ENCODE measurements at places on chromosomes 2 and 18.

DNA sequence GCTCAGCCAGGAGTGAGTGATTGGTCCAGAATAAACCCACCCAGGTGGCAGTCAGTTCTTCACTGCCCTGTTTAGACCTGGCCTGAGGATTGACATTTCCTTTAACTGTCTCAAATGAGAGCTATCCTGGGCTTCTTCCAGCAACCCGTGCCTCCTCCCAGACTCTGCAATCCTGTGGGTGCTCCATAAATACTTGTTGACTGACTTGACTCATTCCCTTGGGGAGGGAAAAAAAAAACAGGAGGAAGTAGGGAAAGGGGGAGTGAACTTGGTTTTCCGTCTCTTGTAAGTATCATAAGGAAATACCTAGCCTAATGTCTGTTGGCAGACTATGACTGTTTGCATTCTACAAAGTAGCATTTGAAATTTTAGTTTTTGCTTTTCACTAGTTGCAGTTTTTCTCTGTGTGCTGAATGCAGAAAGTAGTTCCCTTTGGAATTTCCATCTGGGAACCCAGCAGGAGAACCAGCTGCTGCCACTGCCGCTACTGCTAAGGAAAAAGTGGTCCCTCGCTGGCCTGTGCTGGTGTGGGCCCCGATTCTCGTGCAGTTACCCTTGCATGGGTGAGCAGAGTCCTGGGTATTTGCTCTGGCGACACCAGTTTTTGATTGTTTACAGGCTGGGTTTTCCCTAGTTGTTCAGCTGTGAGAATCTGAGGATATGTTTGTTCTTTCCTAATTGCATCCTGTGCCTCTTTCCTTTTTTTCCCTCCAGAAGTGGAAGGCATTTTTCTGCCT, 78.8 kb downstream of the TGOLN2 start:
- H3K4me1 ChIP-seq: no peaks in the 10 kb centered on the region
- H3K27ac ChIP-seq: no peak overlapping the region
- H3K36me3 ChIP-seq: no peaks in the 10 kb centered on the region
- no peak for DNase-seq

DNA sequence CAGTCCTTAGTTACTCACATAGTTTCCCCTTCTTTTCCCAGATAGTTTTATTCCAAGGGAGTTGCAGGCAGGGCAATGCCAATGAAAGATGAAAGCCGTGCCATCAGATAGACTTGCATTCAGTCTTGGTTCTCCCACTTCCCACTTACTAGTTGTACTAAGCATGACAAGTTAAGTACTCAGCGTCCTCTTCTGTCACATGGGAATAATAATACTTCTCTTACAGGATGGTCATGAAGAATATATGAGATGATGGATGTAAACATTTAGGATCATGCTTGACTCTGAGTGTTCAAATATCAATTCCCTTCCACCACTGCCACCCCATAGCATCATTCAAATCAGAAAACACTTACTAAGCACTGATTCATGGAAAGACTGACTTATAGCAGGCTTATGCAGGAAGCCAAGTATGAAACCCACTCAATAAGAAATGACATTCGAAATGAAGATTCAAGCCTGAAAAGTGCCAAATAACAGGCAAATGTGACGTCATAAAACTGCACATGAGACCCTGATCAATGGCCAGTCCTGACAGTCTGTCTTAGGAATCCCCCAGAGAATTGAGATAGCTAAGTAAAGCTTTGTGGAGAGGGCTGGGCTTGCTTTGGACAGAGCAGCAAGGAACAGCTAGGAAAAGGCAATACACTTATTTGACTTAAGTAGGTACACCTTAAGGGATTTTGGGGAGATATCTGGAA, 11.1 kb upstream of the EVA1A start:
- no peaks in the 10 kb centered on the region for H3K4me1 ChIP-seq
- no peak overlapping the region for H3K27ac ChIP-seq
- no peak for DNase-seq
- H3K4me3 ChIP-seq: no peak overlapping the region
- H3K27me3 ChIP-seq: no peaks in the 10 kb centered on the region

DNA sequence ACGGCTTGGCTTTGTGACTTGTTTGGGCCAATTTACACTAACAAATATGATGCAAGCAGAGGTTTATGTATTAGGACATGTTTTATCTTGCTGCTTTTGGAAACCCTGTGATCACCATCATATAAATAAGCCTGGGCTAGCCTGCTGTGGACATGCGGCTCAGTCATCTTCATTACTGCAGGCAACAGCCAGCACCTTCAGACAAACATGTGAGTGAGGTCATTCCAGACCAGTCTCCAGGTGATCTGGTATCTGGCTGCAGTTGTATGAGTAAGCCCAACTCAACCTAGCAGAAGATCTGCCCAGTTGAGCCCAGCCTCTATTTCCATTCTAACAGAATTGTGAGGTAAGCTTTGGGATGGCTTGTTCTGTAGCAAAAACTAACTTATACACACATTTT, 254.6 kb upstream of the ATP5MC3 start:
- H3K4me3 ChIP-seq: no peak overlapping the region
- no peak overlapping the region for H3K27ac ChIP-seq
- no peaks in the 10 kb centered on the region for H3K36me3 ChIP-seq
- H3K27me3 ChIP-seq: no peaks in the 10 kb centered on the region
- no peaks in the 10 kb centered on the region for H3K4me1 ChIP-seq

- no peaks in the 10 kb centered on the region for H3K27me3 ChIP-seq
- no peak overlapping the region for H3K27ac ChIP-seq
- H3K36me3 ChIP-seq: peaks cover 16% of the 10 kb centered on the region
These were observed 110.3 kb downstream of the EPC2 start for GRCh38 chr2:148754864-148755263.

- no peak overlapping the region for H3K4me3 ChIP-seq
- H3K27me3 ChIP-seq: no peaks in the 10 kb centered on the region
- DNase-seq: no peak
These were observed 126.2 kb downstream of the STRN start for GRCh38 chr2:36839976-36840617.

GRCh38 chr2:136154384-136154783, 36.4 kb upstream of the CXCR4 start:
- H3K27ac ChIP-seq: no peak overlapping the region
- no peak overlapping the region for H3K4me3 ChIP-seq
- DNase-seq: no peak
- H3K36me3 ChIP-seq: no peaks in the 10 kb centered on the region

DNA sequence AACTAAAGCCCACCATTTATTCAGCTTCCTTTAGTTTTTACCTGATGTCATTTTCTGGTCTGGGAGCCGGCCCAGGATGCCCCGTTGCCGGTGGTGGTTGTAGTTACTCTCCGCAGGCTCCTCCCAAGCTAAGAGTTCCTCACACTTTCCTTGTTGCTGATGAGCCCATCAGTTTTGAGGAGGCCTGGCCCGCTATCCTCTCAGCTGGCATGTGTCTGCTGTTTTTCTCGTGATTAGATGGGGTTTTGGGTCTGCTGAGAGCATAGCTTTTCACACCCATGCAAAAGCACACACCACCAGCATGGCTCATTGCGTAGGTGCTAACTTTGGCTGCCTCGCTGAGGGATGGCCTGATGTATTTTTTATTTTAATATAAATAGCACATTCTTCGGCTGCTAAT, 72.1 kb downstream of the PSMG2 start:
- peak overlapping the region; percentile 64 for H3K27ac ChIP-seq
- H3K36me3 ChIP-seq: no peaks in the 10 kb centered on the region
- no peaks in the 10 kb centered on the region for H3K4me1 ChIP-seq
- DNase-seq: no peak
- no peaks in the 10 kb centered on the region for H3K27me3 ChIP-seq

DNA sequence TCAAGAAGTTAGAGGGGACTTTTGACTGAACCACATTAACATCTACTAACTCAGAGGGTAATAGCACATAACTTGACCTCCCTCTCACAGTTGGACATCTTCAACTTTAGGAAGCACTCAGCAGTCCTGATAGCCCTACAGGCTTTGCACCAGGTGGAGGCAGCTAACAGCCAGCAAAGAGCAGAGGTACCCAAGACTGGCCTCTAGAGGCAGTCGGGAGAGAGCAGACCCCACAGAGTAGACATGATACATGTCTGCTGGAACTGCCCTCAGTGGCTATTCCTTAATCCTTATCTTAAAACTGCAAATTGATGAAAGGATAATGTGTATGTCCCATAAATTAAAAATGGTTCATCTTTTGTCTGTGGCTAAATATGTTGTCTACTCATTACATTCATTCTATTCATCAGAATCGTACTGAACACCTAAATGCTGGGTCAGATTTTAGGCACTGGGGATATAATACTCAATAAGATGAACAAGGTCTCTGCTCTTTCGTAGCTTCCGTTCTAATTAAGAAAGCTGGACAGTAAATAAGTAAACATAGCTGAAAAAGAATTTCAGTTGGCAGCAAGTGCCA, 49.8 kb downstream of the CAB39 start:
- H3K27ac ChIP-seq: no peak overlapping the region
- peaks cover 26% of the 10 kb centered on the region for H3K4me1 ChIP-seq
- no peak for DNase-seq
- H3K36me3 ChIP-seq: no peaks in the 10 kb centered on the region

DNA sequence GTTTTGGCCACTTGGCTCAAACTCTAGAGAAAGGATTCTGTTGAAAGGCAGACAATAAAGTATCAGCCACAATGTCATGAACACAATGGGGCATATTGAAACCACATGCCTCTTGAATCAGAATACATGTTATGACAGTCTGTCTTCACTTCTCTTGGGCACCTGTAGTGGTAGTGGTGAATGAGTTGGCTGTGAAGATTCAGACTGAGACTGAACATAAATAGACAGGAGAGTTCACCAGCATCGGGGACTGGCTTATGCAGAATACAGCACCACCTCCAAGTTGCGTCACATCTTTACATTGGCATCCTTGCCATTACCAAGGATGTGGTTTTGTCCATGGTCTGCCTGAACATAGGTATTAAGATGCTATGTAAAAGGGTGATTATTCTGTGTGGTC, 336.8 kb downstream of the MYCN start:
- H3K4me1 ChIP-seq: no peaks in the 10 kb centered on the region
- DNase-seq: no peak
- H3K27me3 ChIP-seq: no peaks in the 10 kb centered on the region
- H3K36me3 ChIP-seq: no peaks in the 10 kb centered on the region

DNA sequence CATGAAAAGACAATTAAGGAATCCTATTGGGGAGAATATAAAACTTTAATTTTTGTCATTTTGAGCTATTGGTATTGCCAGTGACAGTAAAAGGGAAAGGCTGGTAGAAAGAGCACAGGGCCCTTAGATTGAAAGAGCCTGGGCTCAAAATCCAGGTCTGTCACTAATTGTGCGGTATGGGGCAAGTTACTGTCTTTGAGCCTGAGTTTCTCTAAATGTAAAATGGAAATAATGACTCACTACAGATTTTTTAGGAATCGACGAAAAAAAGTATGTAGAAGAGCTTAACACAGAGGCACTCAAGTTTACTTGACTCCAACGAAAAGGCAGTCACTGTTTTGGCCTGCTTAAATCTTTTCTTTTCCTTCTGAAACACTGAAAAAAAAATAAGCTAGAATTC, 7.0 kb downstream of the NDUFV2 start:
- H3K4me1 ChIP-seq: peaks cover 56% of the 10 kb centered on the region
- H3K4me3 ChIP-seq: no peak overlapping the region
- H3K27me3 ChIP-seq: no peaks in the 10 kb centered on the region
- H3K27ac ChIP-seq: peak overlapping the region; percentile 29
- DNase-seq: no peak

DNA sequence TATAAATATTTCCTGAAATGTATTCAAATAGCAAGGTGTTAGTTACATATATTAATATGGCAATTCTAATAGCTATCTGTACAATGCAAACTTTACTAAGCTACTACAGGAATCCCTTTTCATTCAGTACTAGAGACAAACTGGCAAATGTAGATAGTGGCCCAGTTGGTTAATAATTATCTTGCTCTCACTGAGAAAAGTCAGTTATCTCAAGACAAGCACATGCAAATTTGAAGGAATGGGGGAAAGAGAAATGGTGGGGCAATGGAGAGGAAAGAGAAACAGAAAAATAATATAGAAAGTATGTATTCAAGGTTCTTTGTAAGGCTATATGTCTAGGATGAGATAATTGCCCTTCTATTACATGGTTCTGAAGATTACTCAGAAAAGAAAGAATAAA, 280.0 kb downstream of the FIGN start:
- H3K4me1 ChIP-seq: no peaks in the 10 kb centered on the region
- no peak overlapping the region for H3K4me3 ChIP-seq
- no peaks in the 10 kb centered on the region for H3K27me3 ChIP-seq
- no peak for DNase-seq
- no peaks in the 10 kb centered on the region for H3K36me3 ChIP-seq
- no peak overlapping the region for H3K27ac ChIP-seq

DNA sequence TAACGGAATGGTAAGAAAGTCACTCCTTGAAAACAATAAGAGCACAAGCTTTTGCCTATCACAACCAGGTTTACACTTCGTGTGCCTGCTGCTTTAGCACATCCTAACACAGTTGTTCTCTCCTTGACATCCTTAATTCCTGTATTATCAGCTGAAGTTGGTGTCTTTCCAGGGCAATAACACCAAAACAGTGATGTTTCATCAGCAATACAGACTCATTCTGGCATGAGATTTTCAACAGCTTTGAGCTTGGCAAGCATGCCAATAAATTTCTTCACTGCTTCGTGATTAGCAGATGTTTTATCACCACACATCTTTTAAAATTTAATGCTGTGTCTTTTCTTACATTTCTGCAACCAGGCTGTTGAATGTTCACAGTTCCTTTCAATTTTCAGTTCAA, 148.4 kb downstream of the EIPR1 start:
- H3K27ac ChIP-seq: no peak overlapping the region
- H3K27me3 ChIP-seq: no peaks in the 10 kb centered on the region
- no peak for DNase-seq
- no peak overlapping the region for H3K4me3 ChIP-seq
- H3K4me1 ChIP-seq: peaks cover 5% of the 10 kb centered on the region

GRCh38 chr18:44601447-44601846, 79.2 kb upstream of the SETBP1 start:
- H3K27ac ChIP-seq: no peak overlapping the region
- no peaks in the 10 kb centered on the region for H3K36me3 ChIP-seq
- H3K27me3 ChIP-seq: no peaks in the 10 kb centered on the region
- H3K4me1 ChIP-seq: no peaks in the 10 kb centered on the region
- no peak for DNase-seq
- no peak overlapping the region for H3K4me3 ChIP-seq

DNA sequence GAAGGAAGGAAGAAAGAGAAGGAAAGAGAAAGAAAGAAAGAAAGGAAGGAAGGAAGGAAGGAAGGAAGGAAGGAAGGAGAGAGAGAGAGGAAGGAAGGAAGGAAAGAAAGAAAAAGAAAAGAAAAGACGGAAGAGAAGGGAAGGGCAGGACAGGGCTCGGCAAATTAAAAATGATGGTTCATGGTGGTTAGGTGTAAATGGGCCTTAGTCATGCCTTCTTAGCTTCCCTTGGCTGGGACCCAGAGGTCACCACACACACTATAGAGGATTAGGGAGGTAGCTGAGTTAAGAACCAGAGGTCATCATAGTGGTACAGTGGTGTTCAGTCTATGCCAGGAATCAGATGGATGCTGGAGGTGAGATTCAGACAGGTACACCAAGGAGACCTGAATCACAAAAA, 9.3 kb upstream of the ATL2 start:
- no peaks in the 10 kb centered on the region for H3K36me3 ChIP-seq
- no peak overlapping the region for H3K27ac ChIP-seq
- DNase-seq: no peak
- peaks cover 12% of the 10 kb centered on the region for H3K4me1 ChIP-seq

GRCh38 chr2:224837066-224837465, 120.9 kb upstream of the CCDC195 start:
- no peaks in the 10 kb centered on the region for H3K4me1 ChIP-seq
- H3K36me3 ChIP-seq: peaks cover 90% of the 10 kb centered on the region
- H3K27me3 ChIP-seq: no peaks in the 10 kb centered on the region
- no peak overlapping the region for H3K4me3 ChIP-seq
- no peak for DNase-seq
- no peak overlapping the region for H3K27ac ChIP-seq

All from naive thymus-derived CD4-positive, alpha-beta T cell (primary cell).